Activated CD8-positive, alpha-beta memory T cell treated with anti-CD3 and anti-CD28 coated beads for 1 hour (primary cell): ENCODE measurements at places on chromosomes 12 and 14.

GRCh38 chr12:79083181-79083580 is 218.6 kb downstream of the SYT1 start:
- no peak for DNase-seq

DNA sequence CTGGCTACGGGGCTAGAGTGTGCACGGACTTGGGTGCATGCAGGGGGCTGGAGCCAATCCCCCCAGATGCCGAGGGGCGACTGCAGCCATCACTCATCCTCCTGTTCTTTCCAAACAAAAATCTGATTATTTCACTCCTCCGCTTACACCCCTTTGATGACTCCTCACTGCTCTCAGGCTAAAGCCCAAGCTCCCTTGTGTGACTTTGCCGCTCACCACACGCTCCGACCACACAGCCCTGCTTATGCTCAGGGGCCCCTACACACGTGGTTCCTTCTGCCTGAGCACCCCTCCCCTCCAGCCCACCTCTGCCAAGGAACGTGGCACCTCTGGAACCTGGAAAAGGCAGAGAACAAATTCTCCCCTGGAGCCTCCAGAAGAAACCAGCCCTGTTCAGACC is 13.7 kb downstream of the CHFR start:
- no peak for DNase-seq

DNA sequence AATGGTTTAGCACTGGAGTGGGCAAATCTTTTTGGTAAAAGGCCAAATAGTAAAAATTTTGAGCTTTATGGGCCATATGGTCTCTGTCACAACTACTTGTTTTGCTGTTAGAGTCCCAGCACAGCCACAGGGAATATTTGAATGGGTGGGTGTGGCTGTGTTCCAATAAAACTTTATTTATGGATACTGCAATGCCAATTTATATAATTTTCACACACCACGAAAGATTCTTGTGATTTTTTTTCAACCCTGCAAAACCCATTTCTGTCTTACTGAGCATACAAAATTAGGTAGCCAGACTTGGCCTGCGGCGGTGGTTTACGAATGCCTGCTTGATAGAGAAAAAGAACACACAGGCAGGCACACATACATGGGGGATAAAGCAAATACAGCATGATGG is 28.3 kb downstream of the TMEM120B start:
- no peak for DNase-seq

DNA sequence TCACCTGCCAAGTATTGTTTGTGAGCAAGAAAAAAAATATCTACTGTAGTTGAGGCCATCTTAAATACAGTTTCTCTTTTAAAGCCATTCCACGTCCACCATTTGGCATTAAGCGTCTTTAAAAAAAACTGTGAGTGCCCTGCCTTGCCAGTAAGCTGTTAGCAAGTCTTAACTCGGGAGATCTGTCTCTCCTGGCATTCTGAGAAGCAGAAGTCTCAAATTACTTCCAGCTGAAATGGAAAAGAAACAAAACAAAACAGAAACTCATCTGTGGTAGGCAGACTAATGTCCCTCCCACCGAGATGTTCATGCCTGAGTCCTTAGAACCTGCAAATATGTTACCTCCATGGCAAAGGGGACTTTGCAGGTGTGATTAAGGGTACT is 126.2 kb downstream of the CRADD start:
- DNase-seq, result no peak

- no peak for DNase-seq
These were observed 180.4 kb upstream of the DIO3 start for GRCh38 chr14:101380940-101381339.

- no peak for DNase-seq
These were observed 66.4 kb upstream of the KRR1 start for GRCh38 chr12:75577812-75578211.

GRCh38 chr12:115709540-115710011 is 567.9 kb downstream of the MED13L start:
- DNase-seq, result no peak

- DNase-seq, result no peak
These were observed 18.7 kb upstream of the CREBL2 start for GRCh38 chr12:12592930-12593329.

DNA sequence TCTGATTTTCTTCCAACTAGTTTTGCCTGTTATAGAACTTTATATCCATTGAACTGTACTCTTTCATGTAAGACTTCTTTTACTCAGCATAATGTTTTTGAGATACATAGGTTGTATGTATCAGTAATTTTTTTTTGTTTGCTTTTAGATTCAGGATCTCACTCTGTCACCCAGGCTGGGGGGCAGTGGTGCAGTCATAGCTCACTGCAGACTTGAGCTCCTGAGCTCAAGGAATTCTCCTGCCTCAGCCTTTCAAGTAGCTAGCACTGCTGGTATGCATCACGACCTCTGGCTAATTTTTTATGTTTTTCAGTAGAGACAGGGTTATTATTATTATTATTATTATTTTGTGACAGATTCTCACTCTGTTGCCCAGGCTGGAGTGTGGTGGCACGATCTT is 65.0 kb upstream of the DDHD1 start:
- DNase-seq, result no peak

DNA sequence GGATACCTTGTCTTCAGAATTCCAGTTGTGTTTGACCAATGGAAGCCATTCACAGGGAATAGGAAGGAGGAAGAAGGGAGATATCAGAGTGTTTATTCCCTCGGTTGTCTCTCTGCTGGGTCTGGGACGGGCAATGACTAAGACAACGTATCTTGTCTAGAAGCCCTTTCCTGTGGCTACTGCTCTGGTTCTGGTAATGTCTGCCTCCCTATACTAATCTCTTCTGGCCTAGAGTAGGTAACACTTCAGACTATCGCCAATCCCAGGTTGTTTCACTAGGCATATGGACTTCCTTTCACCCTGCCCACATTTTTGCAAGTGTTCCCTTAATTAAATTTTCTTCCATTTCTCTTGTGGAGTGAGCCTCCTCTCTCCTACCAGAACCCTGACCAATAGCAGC is 687.7 kb upstream of the TBX3 start:
- DNase-seq, result no peak

DNA sequence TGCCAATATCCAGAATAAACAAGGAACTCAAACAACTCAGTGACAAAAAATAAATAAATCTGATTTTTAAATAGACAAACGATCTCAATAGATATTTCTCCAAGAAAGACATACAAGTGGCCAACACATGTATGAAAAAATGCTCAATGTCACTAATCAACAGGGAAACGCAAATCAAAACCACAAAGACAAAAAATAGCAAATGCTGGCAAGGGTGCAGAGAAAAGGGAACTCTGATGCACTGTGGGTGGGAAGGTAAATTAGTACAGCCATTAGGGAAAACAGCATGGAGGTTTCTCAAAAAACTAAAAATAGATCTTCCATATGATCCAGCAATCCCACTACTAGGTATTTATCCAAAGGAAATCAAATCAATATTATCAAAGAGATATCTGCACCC is 3.5 kb upstream of the EIF5 start:
- DNase-seq, result no peak

GRCh38 chr14:44940944-44941343 is 20.8 kb downstream of the KLHL28 start:
- no peak for DNase-seq
